ENCODE measurements at places on chromosomes 4 and X.

GRCh38 chrX:25663701-25664100, 474.4 kb upstream of the MAGEB18 start:
- DNase-seq, result no peak

DNA sequence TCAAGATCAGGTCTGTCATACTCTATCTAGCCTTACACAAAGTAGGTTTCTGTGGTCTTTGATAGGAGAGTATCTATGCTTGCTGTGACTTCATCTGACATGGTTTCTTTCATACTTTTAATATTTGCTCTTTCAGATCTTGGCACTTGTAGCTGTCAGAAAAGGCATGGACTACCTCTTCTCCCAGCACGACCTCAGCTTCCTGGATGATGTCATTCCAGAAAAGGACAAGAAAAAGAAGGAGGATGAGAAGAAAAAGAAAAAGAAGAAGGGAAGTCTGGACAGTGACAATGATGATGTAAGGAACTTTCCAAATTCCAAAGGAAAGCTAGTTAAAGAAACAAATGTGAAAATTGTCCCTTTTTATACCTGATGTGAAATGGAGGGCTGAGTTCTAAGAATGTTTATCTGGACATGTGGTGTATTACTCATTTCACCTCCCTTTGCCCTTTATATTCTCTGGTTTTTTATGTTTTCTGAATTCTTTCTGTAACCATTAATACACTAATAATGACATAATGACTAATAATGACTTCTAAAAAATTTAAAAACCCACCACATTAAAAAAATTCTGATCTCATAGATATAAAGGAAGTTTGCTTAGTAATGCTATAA, 221.2 kb downstream of the SLC4A4 start:
- DNase-seq, result no peak

DNA sequence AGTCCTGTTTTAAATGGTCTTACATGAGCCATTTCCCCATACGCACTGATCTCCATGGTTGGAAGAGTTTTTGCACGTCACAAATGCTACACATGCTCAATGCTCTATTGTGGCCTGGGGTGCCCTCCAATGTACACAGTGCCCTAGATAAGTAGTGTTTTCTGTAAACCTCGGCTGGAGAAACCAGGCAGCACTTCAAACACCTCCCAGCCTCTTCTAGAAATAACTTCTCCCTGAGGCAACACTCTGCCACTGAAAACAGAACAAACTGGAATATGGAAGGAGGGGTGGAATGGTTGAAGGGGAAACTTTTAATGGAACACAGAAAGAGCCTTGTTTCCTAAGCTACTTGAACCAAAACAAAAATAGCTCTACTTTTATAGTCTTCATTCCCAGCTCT, 123.9 kb upstream of the CBR4 start:
- DNase-seq, result no peak

GRCh38 chr4:19879330-19879729, 372.4 kb upstream of the SLIT2 start:
- no peak for DNase-seq

GRCh38 chr4:141350122-141350905, 129.6 kb downstream of the ZNF330 start:
- no peak for DNase-seq

GRCh38 chr4:155114790-155115189, 93.6 kb upstream of the NPY2R start:
- DNase-seq, result no peak

GRCh38 chr4:65658117-65658516, 12.2 kb downstream of the EPHA5 start:
- DNase-seq, result no peak

- no peak for DNase-seq
Measured at GRCh38 chrX:153870791-153871360, 15.1 kb downstream of the L1CAM start.

GRCh38 chrX:25004485-25005032, 11.2 kb downstream of the ARX start:
- no peak for DNase-seq

All from stimulated activated CD4-positive, alpha-beta T cell treated with anti-CD3 and anti-CD28 coated beads, Interleukin-1b, Interleukin-23, amount 100 ng/mL, for 1 hour (primary cell).